ENCODE measurements at places on chromosomes 11 and 22. TPM values are rescaled to one million over a fixed set of nuclear protein-coding genes. Genes with fewer than 3 reads are reported as not detected.

Gene POLR2F
- total RNA-seq = 53.4 TPM

Gene GPR83
- 0.98 TPM for total RNA-seq

Gene CRYBB3
- not detected for total RNA-seq

Gene GALNT18
- total RNA-seq = 15.0 TPM

Gene APOL5
- total RNA-seq = not detected

Gene DDTL
- not detected for total RNA-seq

Gene MUC6
- under 0.01 TPM for total RNA-seq

Gene CTSF
- 46.2 TPM for total RNA-seq

Gene PKP3
- total RNA-seq = 0.74 TPM

Gene SYT12
- 0.98 TPM for total RNA-seq

Gene MFNG
- 1.5 TPM for total RNA-seq

Gene APOL3
- 1.2 TPM for total RNA-seq

Gene GGTLC2
- total RNA-seq = not detected

Gene NXPE1
- total RNA-seq = not detected

Gene TESMIN
- total RNA-seq = under 0.01 TPM

Gene P2RY2
- not detected for total RNA-seq

Gene FIBIN
- 4.4 TPM for total RNA-seq

Gene SOX6
- total RNA-seq = 23.6 TPM

Gene MGAT3
- total RNA-seq = 25.6 TPM

Gene RPS13
- 986 TPM for total RNA-seq

Gene RNH1
- total RNA-seq = 35.7 TPM

Gene ENTHD1
- not detected for total RNA-seq

Gene SLC22A12
- not detected for total RNA-seq

Gene OR51B5
- total RNA-seq = 0.74 TPM

Gene CREB3L1
- total RNA-seq = 1.7 TPM

Gene SPDYC
- total RNA-seq = not detected

Gene PTGDR2
- total RNA-seq = 2.0 TPM

Gene SERHL2
- 3.0 TPM for total RNA-seq

Gene C11orf86
- not detected for total RNA-seq

Gene DEPDC7
- total RNA-seq = 2.2 TPM

Gene NAALAD2
- 6.4 TPM for total RNA-seq

Gene C22orf42
- total RNA-seq = not detected

Gene SCT
- total RNA-seq = not detected

Gene THY1
- total RNA-seq = 21.4 TPM

Gene ZNF280B
- total RNA-seq = 3.9 TPM

Gene SYNGR1
- 53.8 TPM for total RNA-seq

Gene GAL
- 0.25 TPM for total RNA-seq

Gene SELENOH
- 44.0 TPM for total RNA-seq

Gene CCDC15
- 2.7 TPM for total RNA-seq

Gene KIAA1671
- total RNA-seq = 7.4 TPM

Gene TTLL12
- total RNA-seq = 26.1 TPM
